Nucleus accumbens (tissue), 56 donors: ENCODE measurements at places on chromosomes 11 and 22.

- DNase-seq, result no peak
These were observed 105.4 kb downstream of the CASP12 start for GRCh38 chr11:104792861-104793260.

GRCh38 chr11:1289211-1289935, 20.1 kb downstream of the TOLLIP start:
- no peak for DNase-seq

DNA sequence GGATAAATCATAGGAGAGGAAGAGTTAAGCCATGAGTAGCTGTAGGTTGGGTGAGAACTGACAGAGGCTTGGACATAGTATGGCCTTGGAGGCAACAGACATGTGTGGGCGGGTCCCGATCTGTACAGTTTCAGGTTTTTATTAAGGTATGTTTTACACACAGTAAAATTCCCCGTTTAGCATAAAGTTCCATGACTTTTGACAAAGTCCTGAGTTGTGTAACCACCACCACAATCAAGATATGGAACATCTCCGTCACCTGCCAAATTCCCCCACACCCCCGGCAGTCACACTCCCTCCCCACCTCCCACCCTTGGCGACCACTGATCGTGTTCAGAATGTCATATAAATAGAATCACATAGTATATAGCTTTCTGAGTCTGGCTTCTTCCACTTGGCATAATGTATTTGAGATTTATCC, 68.1 kb downstream of the GRIK4 start:
- DNase-seq, result no peak

GRCh38 chr11:59785818-59786217, 24.8 kb downstream of the MRPL16 start:
- no peak for DNase-seq

GRCh38 chr11:35344681-35345574, 74.4 kb downstream of the SLC1A2 start:
- DNase-seq, result no peak

DNA sequence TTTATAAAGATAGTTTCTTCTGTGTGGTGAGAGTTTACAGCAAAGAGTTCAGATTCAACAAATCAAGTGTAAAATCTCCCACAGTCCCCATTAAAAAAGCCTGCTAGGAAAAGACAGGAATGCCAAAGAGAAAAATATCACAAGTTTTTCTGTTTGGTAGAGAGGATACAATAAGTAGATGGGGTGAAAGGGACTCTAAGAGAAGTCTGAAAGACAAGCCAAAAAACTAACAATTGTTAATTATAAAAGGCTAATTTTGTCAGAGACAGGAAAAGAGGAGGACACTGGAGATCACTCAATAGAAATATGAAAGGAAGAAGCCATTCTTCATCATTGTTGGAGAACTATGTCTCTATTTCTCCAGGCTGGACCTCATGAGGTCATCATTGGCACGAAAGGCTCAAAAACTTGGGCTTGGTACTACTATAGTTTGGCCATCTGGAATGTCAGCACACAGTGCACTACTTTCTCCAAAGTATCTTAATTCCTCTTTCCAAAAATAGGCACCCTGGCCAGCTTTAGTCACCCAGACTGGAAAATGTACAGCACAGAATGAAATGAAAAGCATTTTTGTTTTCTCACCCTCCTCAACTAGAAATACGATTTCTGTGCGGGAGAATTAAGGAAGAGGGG, 531 bp upstream of the SOX6 start:
- no peak for DNase-seq

- no peak for DNase-seq
These were observed 133.0 kb upstream of the CSNK2A3 start for GRCh38 chr11:11486002-11486401.

DNA sequence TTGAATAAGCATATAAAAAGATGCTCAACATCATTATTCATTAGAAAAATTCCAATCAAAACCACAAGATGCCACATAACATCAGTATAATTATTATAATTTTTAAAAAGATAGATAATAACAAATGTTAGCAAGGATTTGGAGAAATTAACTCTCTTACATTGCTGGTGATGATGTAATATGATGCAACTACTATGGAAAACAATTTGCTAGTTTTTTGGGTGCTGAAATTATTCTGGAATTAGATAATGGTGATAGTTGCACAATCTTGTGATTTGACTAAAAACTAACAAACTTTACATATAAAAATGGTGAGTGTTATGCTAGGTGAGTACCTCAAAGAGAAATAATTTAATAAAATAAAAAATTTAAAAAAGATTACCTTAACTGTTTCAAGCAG, 412.2 kb downstream of the LRRC4C start:
- DNase-seq, result no peak

- no peak for DNase-seq
These were observed 257.2 kb downstream of the ETS1 start for GRCh38 chr11:128330203-128330602.

- no peak for DNase-seq
These were observed 2.4 kb upstream of the THRSP start for GRCh38 chr11:78061088-78061920.

DNA sequence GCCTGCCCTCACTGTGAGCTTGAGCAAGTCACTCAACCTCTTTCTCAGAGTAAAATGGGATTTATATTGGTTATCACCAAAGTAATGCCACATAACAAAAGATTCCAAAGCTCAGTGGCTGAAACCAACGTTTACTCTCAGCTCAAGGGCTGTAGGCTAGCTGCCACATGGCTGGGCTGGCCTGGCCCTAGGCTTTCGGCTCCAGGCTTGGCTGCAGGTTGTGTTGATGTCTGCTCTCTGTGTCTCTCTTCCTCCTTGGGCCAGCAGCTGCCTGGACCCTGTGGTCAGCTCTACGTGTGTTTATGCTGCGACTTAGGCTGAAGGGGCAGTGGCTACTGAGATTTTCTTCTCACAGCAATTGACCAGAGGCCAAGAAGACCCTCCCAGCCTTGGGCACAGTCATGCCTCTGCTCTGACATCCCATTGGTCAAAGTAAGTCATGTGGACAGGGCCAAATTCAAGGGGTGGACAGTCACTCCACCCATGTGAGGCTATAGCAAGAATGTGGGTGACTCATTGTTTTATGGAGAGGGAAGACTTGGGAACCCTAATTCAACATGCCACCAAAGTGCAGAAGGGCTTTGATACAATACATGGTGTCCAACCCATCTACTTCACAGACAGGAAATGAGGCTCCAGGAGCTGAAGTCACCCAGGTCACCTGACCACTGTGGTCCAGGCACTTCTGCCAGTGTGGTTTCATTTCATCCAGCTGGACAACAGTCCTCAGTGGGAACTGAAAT, 90.6 kb downstream of the TSPAN18 start:
- DNase-seq, result no peak

DNA sequence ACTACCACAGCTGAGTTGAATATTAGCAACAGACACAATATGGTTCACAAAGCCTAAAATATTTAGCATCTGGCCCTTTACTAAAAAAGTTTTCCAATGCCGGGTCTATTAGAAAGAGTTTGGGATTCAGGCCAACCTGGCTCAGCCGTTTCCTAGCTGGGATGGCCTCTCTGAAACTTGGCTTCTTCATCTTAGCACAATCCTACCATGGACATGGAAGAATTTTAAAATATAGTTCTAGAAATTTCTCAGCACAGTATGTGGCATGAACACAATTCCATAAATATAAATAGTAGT, 103.8 kb downstream of the RRAS2 start:
- DNase-seq, result no peak

- DNase-seq, result no peak
These were observed 101.4 kb downstream of the PARVA start for GRCh38 chr11:12478743-12479142.

DNA sequence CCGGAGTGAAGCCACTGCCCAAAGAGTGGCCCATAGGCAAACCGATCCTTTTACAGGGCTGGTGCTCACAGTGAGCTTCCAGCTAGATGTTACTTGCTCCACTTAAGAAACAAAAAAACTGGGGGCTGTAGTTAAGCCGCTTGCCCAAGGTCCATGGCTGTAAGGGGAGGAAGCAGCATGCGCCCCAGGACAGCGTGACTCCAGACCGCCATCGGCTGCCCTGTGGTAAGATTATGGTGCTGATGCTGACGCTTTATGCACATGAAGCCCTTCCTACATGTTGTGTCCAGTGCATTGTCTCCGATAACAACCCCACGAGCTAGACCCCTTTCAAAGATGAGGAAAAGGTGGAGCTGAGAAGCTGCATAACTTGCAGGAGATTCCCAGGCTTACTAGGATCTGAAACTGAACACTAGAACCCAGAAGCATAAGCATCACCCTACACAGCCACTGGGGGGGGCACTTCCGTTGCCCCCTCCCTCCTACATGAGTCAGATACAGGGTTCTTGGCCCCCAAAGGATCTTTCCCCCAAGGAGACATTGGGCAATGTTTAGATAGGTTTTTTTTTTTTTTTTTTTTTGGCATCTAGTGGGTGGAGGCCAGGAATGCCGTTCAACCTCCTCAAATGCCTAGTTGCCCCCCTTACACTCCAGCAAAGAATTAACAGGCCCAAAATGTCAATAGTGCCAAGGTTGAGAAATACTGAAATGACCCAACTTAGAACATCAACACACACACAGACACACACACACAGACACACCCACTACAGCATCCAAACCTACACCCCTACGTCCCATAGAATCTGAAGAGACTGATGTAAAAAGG, 53.9 kb downstream of the MN1 start:
- no peak for DNase-seq

DNA sequence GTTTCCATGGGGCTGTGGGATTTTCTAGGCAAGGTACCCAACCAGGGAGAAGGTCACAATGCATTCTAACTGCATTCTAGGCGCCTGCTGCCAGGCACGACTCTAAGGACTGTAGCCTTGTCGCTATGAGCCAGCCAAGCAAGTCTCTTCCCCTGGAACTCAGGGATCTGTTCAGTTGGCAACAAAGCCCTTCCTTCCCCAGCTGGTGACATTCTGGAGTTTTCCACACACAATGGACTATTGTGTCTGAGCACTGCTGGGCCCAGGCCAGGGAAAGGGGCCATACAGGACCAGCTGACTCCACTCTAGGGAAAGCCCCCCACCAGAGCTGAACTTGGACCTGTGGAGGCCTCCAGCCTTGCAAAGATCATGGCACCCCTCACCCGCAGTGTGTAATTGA, 116.8 kb downstream of the RRAS2 start:
- DNase-seq, result peak; percentile 67

DNA sequence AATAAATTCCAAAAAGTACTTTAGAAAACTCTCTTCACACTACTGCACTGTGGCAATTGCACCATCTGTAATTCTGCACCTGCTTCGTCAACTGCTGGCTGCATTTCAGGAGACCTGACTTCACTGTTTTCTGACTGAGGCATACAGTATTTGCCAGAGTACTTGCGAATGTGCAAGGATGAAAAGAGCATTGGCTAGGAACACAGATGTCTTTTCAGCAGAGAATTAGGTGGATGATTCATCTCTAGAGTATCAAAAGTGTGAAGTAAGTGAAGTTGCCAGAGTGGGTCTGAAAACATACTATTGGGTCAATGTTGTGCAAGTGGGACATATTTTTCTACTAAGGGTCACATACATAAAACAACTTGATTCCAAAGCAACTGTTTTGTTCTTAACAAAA, 427.5 kb upstream of the CCDC90B start:
- no peak for DNase-seq

GRCh38 chr11:111225881-111226280, 19.6 kb upstream of the POU2AF2 start:
- no peak for DNase-seq
